GM23248 (cell line): ENCODE measurements at places on chromosomes 4 and X. TPM values are rescaled to one million over a fixed set of nuclear protein-coding genes. Genes with fewer than 3 reads are reported as not detected.

DNA sequence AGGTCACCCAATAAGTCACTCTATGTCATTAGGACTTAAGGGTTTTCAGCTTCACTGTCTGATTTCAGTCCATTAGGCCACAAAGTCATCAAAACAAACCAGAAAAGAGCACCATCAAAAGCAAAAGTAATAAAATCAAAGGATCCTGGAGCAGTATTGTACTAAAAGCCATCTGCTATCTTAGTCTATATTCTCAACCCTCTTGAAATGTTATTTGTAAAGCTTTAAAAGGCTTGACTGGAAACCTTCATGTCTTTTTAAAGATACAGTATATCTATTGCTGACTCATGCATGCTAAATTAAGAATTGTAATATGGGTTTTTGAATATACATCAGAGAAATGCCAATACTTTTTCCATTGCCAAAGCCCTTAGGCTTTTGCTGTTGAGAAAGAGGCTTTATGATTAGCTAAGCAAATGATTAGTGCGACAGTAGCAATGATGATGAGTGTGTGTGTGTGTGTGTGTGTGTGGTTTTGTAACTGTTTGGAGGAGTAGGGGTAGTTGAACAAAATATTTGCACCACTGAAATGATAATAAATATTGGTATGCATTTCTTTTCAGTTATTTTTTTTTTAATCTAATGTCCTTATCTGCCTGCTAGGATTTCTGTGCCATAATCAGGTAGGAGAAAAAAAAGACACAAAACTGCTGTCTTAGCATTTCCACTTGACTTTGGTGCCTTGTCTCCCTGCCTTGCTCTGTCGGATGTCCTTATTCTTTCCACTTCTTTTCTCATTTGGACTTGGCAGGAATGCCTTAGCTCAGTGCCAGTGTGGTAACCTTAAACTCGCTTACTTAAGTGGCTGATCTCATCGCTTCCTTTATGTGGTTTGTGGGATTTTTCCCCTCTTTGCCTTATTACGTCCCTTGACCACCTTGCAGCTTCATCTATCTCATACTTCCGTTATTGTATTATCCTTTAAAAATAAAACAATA, 119.7 kb downstream of the PCDH7 start:
- DNase-seq = no peak

- peak; percentile 78 for DNase-seq
Measured at GRCh38 chr4:145619639-145619996, 433 bp downstream of the MMAA start.

DNA sequence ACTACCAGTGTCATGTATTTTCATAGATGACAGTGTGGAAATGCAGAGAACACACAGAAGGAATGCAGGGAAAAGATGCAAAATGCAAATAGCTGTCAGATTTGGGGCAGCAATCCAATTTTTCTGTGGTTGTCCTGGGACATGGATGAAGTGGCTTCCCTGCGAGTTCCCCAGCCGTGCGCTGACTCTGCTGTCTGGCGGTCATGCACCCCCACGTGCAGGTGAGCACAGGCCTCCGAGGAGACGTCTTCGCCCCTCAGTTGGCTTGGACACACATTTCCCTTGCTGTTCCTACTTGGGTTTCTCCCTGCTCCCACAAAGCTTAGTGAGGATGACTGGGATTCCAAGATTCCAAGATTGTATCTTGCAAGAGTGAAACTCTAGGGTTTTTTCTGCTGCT, 24.4 kb downstream of the BLOC1S4 start:
- DNase-seq = no peak

The P2RY4 gene
- not detected in 2 replicates for total RNA-seq

DNA sequence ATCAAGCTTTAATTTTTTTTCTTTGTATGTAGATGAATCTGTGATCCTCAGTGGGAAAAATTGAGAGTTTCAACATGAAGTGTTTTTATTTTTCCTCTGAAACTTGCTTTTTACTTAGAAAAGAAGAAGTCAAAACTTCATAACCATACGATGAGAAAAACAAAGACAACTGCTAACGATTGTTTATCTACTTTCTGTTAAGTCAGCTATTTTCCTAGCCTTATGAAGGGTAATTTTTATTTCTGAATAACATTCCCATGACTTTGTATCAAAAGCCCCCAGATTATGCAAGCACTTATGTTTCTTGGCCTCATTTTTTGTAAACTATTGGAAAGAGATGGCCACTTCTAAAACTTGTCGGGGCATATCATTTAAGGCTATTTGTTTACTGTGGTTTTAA, 645.1 kb upstream of the PRKX start:
- DNase-seq = no peak

The DAPP1 gene
- total RNA-seq = not detected in 2 replicates

The SMS gene
- 159 and 162 TPM in 2 replicates for total RNA-seq

The CENPU gene
- 8.5 and 13.4 TPM in 2 replicates for total RNA-seq

DNA sequence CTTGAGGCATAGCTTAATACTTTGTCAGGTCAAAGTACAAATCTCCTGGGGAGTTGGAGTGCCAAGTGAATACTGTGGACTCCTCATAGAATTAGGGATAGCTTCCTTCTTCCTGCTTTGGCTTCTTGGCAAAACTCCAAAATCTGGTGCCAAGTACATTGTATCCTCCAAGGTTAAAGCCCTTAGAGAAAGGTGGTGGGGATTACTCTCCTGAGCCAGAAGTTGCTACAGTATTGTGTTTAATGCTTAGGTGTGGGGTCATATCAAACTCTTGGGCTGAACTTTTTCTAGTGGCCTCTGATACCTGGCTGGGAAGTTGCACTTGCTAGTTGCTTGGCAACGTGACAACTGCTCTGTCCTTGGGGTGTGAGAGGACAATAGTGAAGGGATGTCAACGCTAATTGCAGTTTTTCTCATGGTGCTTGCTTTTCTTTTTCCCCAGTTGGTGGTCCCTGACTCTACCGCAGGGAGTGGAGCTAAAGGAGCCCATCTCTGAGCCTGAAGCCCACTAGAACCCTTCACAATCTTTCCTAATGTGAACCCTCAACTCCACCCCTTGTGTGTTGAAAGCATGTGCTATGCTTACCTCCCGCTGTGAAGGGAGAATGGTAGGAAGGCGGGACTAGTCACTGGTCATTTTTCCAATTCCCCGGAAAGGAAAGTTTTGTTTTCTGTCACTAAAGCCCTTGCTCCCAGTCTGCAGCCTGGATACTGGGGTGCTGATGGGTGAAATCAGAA, 35.5 kb downstream of the DLG3 start:
- no peak for DNase-seq

DNA sequence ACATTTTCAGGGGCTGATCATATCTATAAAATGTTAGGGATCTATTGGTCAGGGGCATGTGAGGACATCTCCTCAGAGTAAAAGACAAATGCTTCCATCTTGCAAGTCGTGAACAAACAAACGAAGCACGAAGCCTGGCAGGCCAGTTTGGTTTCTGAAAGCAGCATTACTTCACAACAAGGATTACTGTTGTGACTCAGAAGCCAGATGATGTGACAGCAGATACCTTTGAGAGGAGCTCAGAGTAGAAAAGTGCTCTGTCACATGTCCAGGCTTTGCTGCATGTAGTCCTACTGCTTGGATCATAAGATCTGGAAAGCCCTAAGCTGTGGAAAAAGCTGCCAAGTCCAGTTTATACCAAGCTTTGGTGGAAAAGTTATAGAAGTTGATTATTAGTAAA, 1827.2 kb downstream of the ARAP2 start:
- DNase-seq = peak; percentile 33
